ENCODE measurements at places on chromosomes 7 and 10.

DNA sequence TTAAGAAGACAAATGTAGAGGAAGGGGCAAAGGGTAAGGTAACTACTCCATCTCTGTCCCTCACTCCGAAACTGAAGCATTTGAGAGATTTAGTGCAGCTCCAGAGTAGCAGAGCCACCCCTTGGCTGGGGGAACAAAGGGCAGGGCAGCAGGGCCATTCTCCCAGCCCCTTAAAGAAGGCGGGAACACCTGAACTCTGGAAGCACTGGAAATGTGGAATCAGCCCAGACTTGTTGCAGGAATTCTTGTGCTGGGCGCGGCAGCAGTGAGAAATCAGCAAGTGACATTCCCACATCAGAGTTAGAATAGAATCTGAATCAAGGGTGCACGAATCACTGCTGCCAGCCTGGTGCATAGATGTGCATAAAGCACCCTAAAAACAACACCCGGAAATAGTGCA is 34.4 kb upstream of the GRM8 start:
- DNase-seq, result no peak

- no peak for DNase-seq
Observed at GRCh38 chr7:79761876-79762429, 308.5 kb upstream of the MAGI2 start.

- DNase-seq, result no peak
Observed at GRCh38 chr10:58992830-58993460, 183.5 kb upstream of the PHYHIPL start.

- no peak for DNase-seq
Observed at GRCh38 chr7:46619723-46620310, 698.7 kb upstream of the IGFBP3 start.

DNA sequence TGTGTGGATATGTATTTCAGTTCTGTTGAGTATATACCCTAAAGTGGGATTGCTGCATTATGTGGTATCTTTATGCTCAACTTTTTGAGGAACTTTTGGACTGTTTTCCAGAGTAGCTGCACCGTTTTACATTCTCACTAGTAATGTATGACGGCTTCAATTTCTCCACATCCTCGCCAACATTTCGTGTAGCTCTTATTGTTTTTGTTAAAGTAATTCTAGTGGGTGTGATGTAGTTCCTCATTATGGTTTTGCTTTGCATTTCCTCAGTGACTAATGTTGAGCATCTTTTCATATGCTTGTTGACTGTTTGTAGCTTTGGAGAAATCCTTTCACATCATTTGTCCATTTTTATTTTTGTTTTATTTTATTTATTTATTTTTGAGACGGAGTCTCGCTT is 4.5 kb downstream of the STMP1 start:
- DNase-seq, result no peak

DNA sequence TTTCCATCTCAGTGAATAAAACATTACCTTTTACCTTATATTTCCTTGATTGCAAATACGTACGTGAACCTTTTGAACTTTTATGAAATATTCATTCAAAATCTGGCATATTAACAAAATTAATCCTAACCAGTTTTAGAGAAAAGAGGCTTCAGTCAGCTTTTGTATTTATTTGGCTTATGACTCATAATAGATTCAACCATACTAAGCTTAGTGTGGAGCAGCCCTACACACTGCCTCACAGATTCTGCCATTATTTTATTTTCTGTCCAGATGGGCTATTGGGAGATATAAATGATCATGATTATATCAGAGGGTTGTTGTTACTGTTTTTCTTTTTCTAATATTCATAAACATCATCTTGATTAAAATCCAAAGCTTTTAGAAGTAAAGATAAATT is 325.5 kb downstream of the GPR37 start:
- no peak for DNase-seq

GRCh38 chr10:6455592-6455991 is 124.5 kb downstream of the PRKCQ start:
- no peak for DNase-seq

- DNase-seq, result peak; percentile 57
Observed at GRCh38 chr7:154353355-154353767, 301.2 kb downstream of the DPP6 start.

- DNase-seq, result no peak
Observed at GRCh38 chr7:4235596-4235995, 446.5 kb upstream of the FOXK1 start.

- DNase-seq, result no peak
Observed at GRCh38 chr7:2954433-2954853, 89.2 kb downstream of the CARD11 start.

DNA sequence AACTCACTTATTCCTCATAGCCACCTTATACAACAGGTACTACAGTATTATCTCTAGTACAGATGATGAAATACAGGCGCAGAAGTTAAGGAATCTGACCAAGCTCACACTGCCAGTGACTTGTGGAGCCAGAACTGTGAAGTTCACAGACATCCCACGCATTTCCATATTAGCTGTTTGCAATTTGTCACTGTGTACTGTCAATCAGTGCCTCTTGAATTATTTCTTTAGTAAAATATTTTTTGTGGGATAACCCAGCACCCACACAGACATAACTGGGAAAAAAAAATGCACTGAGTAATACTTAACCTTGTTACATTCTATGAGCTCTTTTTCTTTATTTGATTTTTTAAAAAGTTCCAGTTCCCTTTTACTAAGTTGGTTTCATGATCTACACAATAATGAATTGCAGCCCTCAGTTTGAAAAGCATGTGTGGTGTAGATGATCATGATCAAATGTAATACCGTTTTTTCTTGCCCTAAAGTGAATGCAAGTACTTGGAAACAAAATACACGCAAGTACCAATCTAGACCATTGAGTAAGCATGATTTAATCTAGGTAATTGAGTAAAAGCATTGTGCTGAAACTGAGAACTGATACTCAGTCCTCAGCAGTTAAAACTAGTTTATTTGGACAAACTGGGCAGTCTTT is 14.1 kb downstream of the CUL1 start:
- no peak for DNase-seq

- peak; percentile 67 for DNase-seq
Observed at GRCh38 chr10:80158598-80159127, 26.1 kb downstream of the PLAC9 start.

GRCh38 chr10:122171302-122172075 is 99.6 kb upstream of the BTBD16 start:
- no peak for DNase-seq

- no peak for DNase-seq
Observed at GRCh38 chr7:82953324-82954027, 209.2 kb downstream of the PCLO start.

GRCh38 chr10:78779339-78779955 is 289.3 kb upstream of the ZMIZ1 start:
- DNase-seq, result no peak

DNA sequence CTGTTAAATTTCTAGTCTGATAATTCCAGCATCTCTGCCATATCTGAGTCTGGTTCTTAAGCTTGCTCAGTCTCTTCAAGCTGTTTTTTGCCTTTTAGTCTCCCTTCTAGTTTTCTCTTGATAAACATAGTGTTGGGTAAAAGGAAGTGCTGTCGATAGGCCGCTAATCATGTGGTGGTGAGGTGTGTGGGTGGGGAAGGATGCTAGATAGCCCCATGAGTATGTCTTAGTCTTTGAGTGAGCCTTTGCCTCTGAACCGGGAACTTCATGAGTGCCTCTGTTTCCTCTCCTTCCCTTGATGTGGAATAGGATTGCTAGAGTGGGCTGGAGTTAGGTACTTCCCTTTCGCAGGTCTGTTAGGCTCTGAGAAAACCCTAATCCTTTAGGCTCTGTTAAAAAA is 441.8 kb downstream of the INHBA start:
- no peak for DNase-seq

- DNase-seq, result no peak
Observed at GRCh38 chr7:122433765-122434164, 129.2 kb upstream of the FEZF1 start.

DNA sequence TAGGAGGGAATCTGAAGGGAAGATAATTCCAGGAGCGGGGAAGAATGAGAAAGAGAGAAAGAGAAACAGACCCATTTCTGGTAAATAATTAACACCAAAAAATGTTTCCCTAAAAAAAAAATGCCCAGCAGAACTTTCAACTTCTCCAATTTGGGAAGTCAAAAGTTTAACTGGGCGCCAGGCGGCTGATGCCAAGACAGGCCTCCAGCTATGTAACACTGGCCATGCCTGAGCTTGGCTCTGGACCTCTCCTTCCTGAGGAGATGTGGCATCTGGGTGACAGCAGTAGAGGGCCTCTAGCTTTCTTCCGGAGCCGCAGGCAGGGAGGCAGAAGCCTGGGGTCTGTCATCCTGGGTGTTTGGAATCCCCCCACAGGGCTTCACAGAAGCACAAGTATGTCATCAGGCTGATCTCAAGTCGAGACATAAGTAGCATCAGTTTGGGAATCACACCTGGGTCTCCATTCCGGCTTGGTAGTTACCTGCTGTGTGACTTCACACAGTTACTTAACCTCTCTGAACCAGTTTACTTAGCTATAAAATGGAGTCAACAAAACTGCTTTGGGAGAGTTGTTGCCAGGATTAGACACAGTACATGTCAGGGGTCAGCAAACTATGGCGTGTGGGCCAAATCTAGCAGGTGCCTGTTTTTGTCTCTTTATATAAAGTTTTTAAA is 50.5 kb upstream of the TCF7L2 start:
- DNase-seq, result no peak

- DNase-seq, result no peak
Observed at GRCh38 chr10:8305876-8306652, 251.6 kb downstream of the GATA3 start.

- DNase-seq, result no peak
Observed at GRCh38 chr10:81270051-81270450, 604.9 kb upstream of the NRG3 start.

DNA sequence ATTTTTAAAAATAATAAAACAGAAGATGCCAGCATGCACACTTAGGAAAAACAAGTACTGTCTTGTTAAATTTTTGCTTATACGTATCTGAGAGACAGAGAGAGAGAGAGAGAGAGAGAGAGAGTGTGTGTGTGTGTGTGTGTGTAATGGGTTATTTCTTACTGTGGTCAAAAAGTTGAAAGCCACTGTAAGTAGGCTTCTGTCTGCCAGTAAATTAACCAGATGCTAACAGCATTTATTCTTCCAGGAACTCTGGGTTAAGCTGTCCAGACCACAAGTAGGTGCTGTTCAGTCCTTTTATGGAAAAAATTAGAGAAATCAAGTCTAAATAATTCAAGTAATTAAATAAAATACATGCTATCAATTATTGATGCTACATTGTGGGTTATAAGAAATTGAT is 39.7 kb downstream of the RNF32 start:
- no peak for DNase-seq

DNA sequence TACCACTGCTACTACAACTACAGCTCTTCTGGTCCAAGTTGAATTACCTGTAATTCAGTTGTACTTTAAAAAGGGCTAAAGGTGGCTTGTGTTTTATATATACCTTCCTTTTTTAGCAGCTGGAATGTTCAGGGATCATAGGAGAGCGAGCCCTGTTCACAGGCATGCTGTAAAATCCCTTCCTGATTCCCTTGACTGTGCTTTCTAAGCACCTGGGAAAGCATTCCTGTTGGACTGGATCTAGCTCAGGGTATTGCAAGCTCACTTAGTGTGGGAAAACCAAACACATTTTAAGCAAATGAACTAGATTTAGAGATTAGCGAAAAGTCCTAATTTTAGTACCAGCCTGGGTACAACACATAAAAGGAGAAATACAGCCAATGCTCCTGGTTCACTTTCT is 31.5 kb downstream of the BPGM start:
- no peak for DNase-seq

DNA sequence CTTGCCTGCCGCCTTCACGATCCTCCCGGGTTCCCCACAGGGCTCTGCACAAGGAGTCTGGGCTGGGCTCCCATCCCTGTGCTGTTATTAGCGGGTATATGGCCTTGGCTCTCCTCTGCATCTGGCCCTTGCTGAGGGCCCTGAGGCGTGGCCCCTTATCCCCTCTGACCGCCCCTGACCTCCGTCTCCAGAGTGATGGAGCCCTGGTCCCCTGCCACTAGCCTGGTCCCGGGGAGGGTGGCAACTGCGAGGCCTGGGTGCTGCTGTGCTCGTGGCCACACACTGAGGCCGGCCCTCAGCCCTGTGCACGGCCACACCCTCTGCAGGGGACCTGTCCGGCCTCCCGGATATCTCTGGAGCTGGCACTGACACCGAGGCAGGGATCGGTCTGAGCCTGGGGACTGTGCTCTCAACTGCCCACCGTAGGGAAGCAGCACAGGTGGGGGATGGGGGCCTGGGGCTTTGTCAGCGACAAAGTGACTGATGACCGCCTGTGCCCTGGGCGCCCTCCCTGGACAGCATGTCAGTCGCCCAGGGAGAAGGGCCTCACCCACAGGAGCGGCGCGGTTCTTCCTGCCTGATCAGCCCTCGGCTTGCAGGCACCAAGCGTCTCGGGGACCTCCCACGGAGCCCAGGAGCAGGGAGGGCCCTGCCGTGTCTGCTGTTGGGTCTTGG is 72.4 kb downstream of the NKX6-2 start:
- no peak for DNase-seq

- no peak for DNase-seq
Observed at GRCh38 chr10:73756183-73756582, 12.0 kb downstream of the SEC24C start.

DNA sequence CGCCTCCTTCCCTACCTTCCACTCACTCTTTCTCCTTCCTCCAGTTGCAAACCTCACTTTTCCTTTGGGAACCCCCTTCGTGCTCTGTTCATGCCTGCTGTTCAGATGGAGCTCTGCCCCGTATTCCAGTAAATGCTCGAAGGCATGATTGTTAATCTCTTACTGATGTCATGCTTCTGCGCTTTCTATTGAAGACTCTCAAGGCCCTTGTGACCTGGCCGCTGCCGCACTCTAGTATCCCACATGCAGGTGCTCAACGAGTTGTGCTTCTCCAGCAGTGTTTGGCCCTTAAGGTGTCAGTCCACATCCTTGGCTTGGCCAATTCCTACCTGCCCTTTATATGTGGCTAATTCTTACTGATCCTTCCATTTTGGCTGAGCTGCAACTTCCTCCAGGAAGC is 158.6 kb downstream of the ADAM12 start:
- no peak for DNase-seq

- DNase-seq, result no peak
Observed at GRCh38 chr10:21300551-21300950, 224.9 kb downstream of the SKIDA1 start.

GRCh38 chr10:19918794-19919193 is 102.6 kb downstream of the PLXDC2 start:
- DNase-seq, result no peak

GRCh38 chr7:118615-119391 is 73.6 kb upstream of the FAM20C start:
- no peak for DNase-seq

GRCh38 chr10:33244354-33244967 is 90.0 kb downstream of the NRP1 start:
- no peak for DNase-seq

DNA sequence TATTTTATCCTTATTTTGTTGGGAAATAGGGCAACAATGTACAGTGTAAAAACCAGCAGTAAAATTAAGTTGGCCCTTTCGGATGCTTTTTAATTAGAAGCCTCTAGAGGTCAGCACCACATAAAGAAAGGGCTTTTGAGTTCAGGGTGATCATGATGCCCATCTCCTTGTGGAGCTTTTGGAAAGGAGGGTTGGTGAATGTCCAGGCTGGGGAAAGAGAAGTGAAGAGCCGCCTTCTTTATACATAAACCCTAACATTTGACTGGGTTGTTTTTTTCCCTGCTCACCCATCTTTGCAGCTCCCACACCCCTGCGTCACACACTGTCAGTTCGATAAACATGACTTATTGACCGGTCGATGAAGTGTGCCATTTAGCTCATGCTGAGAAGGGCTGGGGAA is 29.8 kb downstream of the MTURN start:
- DNase-seq, result peak; percentile 72

- DNase-seq, result no peak
Observed at GRCh38 chr10:92239151-92239599, 51.7 kb downstream of the CPEB3 start.

GRCh38 chr10:45471531-45472310 is 97.7 kb downstream of the ALOX5 start:
- no peak for DNase-seq
